HuH-7 (cell line): ENCODE measurements at places on chromosomes 1 and 21.
A peak's percentile ranks its signal among the peaks of the same experiment; 100 is the strongest.

DNA sequence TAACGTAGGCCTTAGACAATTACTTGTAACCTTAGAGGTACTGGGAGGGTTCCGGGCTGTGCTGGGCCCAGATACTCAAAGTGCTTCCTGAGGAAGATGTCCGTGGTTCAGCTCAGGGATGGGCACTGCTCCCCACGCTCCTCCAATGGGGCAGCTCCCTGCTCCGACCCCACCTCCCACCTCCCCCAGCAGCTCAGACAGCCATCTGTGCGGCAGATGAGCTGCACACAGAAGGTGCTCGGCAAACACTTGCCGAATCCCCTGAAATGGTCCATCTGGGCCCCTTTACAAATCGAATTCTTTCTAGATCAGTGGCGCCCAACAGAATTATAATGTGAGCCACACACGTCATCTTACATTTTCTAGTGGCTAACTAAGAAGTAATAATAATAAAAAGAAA, 242.4 kb upstream of the RAB4A start:
- DNase-seq: no peak

- no peak for DNase-seq
These were observed 2.2 kb upstream of the FBLIM1 start for GRCh38 chr1:15756143-15757015.

DNA sequence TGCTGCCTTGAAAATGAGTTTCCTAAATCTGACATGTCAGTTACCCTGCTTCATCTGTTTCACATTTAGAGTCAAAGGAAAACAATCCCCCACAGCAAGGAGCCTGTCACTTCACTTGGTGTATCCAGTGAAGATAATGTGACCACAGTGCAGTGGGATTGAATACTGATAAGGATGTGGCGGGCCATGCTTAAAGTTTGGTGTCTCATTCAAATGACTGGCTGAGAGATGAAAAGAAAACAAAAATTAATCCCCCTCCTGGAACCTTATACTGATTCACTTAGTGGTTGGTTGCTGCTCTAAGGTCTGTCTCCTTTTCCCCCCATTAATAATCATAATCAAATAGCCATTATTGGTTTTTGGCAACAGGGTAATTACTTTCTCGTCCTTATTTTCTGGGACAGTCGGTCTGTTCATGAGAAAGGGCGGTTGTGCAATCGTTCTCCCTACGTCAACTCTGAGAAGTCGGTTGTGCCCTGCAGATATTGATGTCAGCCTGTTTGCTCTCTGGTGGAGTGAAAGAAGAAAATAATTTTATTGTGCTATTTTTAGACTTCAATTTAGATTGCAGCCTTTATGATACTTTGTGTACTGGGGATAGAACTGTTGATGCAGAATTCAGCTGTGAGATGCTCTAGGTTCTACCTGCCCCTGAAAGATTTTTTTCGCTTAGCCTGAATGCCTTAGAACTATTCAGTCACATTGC, 360.2 kb downstream of the DISC1 start:
- peak; percentile 18 for DNase-seq

DNA sequence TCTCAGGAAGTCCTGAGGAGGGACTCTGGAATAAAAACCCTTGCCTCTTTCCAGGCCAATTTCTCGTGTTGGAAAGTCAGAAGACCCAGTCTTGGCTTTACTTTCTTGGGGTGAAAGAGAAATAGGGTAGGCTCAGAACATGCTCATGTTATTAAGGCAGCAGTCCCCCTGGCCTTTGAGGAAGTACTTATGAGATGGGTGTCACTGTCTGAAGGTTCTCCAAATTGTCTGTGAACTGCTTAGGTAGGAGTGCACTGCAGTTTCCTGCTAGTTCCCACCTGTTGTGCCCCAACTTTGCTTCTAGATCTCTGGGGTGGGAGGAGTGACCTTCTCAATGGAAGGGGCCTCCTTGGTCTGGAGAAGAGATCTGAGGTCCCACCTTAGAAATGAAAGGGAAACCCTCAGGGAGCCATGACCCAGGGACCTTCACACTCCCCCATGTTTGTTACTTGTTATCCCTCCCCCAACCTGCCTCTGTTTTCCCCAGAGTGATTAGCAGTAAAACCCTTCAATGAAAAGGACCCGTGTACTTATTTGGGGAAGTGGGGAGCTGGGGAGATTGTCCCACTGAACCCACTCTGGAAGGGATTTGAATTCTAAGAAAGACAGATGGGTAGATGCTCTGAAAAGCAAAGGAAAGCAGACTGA, 5.7 kb downstream of the ZNF691 start:
- no peak for DNase-seq

- no peak for DNase-seq
These were observed 155.2 kb downstream of the BARHL2 start for GRCh38 chr1:90561911-90562310.

DNA sequence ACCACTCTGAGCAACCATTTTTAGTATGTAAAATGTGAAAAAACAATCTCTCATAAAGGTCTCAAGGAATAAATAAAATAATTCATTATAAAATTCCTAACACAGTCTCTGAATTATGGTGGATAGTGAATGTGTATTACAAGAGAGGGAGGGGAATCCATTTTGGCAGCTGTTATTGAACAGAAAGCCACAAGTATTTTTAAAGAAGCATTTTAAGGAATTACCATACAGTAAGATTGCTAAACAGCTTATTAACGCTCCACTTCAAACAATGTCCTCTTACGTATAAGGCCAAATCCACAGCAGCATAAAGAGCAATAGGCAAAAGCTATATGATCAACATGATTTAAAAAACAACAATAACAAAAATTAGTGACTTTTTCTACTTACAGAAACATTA, 18.4 kb downstream of the PIGK start:
- DNase-seq: no peak

DNA sequence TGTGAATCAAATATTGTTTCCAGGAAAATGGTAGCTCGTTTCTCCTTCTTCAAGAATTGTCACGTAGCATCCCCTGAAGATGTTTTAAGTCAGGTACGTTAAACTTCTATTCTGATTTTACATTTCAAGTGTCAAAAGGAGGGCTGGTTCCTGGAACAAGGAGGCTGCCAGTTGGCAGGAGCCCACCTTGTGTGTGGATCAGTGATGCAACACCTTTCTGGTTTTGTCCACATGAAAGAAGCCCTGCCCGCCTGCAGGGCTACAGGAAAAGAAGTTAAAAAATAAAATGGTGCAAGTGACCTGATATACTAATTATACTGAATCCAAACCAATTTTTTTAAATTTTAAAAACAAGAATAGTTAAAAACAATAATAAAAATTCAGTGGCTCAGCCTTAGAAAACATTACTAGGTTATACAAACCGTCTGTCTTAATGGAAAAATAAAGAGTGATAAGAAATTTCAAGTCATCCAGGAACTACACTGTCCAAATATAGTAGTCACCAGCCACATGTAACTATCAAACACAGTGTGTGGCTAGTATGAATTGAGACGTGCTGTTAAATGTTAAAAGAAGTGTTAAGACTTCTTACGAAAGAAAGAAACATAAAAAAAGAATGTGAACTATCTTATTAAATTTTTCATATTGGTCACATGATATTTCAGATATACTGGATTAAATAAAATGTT, 123.1 kb downstream of the APP start:
- DNase-seq: no peak

GRCh38 chr1:59285691-59286090, 11.2 kb upstream of the FGGY start:
- no peak for DNase-seq

GRCh38 chr1:165876121-165876520, 48.7 kb downstream of the UCK2 start:
- no peak for DNase-seq

- no peak for DNase-seq
These were observed 18.7 kb downstream of the C1orf198 start for GRCh38 chr1:230849451-230850224.

DNA sequence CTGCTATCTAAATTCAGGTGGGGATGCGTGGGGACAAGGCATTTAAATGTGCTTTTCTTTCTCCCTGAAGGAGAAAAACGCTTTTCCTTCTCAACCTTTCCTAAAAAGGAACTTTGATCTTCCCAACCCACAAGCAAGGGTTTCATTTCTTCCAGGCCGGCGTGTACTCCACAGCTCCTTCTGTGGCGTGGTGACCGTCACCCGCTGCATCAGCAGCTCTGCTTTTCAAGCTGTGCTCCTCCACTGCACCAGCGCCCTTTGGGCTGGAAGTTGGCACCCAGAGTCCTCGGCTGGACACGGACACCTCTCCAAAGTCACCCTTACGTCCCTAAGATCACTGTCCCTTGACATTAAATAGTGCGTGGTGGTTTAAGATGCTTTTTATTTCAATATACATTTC, 54.3 kb downstream of the PEX14 start:
- DNase-seq: no peak

- no peak for DNase-seq
These were observed 46.4 kb upstream of the S1PR1 start for GRCh38 chr1:101190441-101190840.

DNA sequence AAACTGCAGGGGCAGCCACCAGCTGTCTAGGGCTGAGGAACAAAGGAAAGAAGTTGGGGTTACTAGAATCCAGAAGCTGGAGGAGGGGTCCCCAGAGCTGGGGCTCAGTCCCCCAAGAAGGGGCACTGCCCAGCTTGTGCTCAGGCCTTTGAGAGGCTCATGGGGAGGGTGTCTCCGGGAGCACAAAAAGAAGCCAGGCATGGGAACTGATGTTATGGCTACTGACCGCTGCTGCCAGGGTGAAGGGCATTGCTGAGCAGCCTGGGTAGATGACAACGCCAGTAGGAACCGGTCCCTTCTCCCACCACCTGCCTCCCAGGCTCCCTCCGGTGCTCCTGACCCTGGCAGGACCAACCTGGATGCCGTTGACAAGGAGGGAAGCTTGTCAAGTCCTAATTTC, 762.5 kb upstream of the TPTE start:
- DNase-seq: no peak

GRCh38 chr1:189117072-189117770, 1360.4 kb downstream of the BRINP3 start:
- no peak for DNase-seq

DNA sequence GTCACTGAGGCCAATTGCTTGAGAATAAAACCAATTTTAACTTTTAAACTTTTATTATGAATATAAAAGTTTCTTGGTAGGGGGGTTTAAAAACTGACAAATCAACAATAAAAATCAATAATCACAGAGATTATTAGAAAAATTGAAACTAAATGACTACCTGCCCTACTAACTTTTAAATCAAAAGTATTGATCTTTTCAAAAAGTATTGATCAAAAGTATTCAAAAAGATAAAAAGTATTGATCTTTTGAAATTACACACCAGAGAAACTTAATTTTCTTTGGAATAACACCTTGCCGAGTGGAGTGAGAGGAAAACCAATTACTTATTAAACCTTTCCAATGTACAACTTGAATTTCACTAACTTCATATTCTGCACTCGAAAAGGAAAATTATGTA, 2.2 kb downstream of the SLC30A1 start:
- DNase-seq: no peak

DNA sequence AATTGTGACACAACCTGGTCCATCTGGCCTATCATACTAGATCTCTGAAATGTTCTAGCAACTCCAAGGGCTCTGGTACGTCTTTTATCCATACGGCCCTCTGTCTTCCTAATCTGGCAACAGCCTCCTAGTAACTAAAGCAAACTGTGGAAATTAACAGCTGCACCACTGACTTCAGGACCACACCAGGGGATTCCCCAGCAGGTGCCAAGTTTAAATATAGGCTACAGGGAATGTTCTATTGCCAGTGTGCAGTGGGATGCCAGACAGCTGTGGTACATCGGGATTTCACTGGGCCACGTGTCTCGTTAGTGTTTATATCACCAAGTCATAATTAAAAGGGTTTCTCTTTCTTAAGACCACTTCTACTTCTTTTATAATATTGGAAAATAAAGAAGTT, 94.3 kb downstream of the RGS2 start:
- DNase-seq: no peak

DNA sequence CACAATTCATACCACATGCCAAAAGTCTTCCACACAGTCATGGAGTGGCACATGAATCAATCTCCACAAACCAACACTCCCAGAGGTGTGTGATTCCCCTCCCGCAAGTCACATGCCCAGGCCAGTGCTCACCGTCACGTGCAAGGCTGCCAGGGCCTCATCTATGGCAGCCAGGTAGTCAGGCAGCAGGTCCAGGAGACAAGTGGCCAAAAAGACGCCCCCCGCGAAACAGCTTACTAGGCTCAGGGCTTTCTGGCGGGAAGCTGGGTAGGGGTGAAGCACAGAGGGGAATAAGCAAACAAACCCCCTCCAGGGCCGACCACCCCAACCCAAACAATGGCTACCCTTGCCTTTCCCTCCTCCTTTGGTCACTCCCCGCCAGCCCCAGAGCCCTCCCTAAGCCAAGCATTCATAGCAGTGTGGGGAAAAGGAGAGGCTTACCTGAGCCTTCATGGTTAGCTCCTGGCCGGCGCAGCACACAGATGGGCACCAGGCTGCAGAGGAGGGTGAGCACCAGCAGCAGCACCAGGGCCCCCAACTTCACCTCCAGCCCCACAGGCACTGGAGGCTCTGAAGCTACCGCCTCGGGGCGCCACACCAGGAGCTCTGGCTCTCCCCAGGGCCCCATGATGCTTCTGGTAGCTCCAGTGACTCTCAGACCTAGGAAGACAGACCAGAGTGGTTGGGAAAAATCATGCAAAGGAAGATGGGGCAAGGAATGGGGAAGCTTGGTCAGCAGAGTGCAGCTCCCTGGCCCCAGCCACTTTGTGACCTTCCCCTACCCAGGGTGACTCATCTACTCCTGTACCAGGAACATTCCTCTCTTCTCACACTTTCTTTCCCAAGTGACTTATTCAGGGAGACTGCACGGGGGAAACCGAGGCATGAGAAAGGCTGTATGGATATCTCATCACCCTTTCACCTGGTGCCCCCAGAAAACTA, 978 bp downstream of the SLC39A1 start:
- DNase-seq: no peak

DNA sequence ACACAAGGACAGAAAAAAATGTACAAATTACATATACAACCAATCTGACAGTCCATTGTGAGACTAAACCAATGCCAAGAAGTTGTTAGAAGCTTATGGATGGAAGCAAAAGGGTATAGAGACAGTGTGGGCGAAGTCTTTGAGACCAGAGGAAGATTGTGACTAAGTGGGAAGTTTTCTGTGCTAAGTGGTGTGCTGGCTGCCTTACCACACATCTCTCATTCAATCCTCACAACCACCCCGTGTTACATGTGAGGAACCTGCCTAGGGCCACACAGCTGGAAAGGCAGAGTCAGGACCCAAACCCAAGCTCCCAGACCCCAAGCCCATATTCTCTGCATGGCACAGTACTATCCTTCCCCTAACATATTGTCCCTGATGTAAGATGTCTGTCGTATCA, 53.5 kb upstream of the DUSP10 start:
- no peak for DNase-seq

GRCh38 chr1:236523704-236524141, at the start of gene LGALS8:
Gene LGALS8 (plus strand): TSS chr1:236523982. CDS start chr1:236526071, 2,089 bp downstream.
- DNase-seq: peak; percentile 46

GRCh38 chr1:21734526-21734925, 48.4 kb downstream of the USP48 start:
- no peak for DNase-seq

GRCh38 chr1:232558954-232559353, 71.0 kb downstream of the SIPA1L2 start:
- no peak for DNase-seq

GRCh38 chr1:197468543-197469175, 200.6 kb downstream of the CRB1 start:
- DNase-seq: no peak

GRCh38 chr1:241167121-241167630, 189.8 kb downstream of the RGS7 start:
- DNase-seq: no peak

GRCh38 chr1:14726606-14727005, 128.1 kb downstream of the KAZN start:
- no peak for DNase-seq

- DNase-seq: no peak
These were observed 48.2 kb downstream of the RPAP2 start for GRCh38 chr1:92346866-92347640.

- DNase-seq: peak; percentile 30
These were observed 1.1 kb upstream of the RCAN3 start for GRCh38 chr1:24501371-24502064.
